ENCODE measurements at places on chromosomes 6 and 20. TPM values are rescaled to one million over a fixed set of nuclear protein-coding genes. Genes with fewer than 3 reads are reported as not detected.

CCM2L gene
- not detected for total RNA-seq

CYB5R4 gene
- total RNA-seq = 19.5 TPM

OR2H2 gene
- total RNA-seq = not detected

CLDN20 gene
- not detected for total RNA-seq

CST5 gene
- not detected for total RNA-seq

DNA sequence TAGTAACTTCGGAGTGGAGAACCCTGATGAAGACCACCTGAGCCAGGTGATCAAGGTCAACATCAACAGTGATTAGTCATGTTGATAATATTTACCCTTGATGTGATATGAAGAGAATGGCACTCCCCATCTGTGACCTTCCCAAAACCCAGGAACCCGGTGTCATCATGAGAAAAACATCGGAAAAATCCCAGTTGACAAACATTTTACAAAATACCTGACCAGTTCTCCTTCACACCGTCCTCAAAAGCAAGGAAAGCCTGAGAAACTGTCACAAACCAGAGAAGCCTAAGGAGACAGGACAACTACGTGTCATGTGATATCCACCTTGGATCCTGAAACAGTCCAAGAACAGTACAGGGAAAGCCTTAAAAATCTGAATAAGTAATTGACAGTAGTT, 197.3 kb downstream of the ZMYND8 start:
- H3K4me1 ChIP-seq = no peaks in the 10 kb centered on the region
- DNase-seq = no peak
- no peak overlapping the region for H3K27ac ChIP-seq
- no peak overlapping the region for H3K4me3 ChIP-seq
- peaks cover 30% of the 10 kb centered on the region for H3K27me3 ChIP-seq
- no peaks in the 10 kb centered on the region for H3K36me3 ChIP-seq

DNA sequence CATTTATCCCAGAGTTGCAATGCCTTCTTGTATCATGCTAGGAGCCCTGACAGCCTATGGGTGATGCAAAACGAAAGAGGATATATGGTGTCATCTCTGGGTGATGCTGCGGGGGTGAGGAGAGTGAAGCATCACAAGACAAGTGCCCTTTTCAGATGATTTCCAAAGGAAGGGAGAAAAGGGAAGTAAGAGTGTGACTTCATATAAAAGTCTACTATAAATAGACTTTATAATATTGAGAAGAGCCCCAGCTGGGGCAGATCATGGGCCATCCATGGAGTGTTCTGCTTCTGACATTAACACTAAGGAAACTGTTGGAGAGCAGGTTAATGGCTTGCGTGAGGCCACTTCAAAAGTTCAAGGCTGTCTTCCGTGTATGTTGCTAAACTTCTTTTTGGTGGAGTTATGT, 4.4 kb downstream of the CD83 start:
- DNase-seq = no peak
- peaks cover 4% of the 10 kb centered on the region for H3K27me3 ChIP-seq
- H3K36me3 ChIP-seq = no peaks in the 10 kb centered on the region

DNA sequence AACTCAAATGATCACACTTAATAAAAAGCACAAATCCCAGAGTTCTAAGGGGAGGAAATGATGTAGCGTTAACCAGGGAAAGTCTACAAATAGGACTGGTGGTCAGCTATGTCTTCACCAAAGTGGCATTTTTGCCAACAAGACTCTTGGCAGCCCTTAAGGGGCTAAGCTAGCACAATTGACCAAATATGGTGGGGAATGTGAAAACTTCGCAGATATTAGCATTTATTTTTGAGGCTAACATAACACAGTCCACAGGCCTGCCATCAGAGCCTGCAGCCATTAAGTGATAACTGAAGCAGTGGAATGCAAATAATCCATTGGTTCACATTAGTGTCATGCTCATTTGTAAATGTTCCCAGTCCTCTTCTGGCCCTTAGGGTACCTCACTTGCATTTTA, 274.6 kb downstream of the FOXC1 start:
- no peak for DNase-seq
- no peaks in the 10 kb centered on the region for H3K4me1 ChIP-seq
- no peak overlapping the region for H3K4me3 ChIP-seq
- H3K27ac ChIP-seq = no peak overlapping the region
- peaks cover 2% of the 10 kb centered on the region for H3K27me3 ChIP-seq

DNA sequence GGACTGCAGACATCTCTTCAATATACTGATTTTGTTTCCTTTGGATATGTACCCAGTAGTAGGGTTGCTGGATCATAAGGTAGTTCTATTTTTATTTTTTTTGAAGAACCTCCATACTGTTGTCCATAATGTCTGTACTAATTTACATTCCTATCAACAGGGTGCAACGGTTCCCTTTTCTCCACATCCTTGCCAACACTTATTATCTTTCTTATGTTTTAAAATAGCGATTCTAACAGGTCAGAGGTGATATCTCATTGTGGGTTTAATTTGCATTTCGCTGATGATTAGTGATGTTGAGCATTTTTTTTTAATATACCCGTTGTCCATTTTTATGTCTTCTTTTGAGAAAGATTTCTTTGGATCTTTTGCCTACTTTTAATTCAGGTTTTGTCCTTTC, 2.0 kb upstream of the TP53RK start:
- H3K27me3 ChIP-seq = peaks cover 2% of the 10 kb centered on the region
- peaks cover 55% of the 10 kb centered on the region for H3K4me1 ChIP-seq
- no peak for DNase-seq
- no peak overlapping the region for H3K27ac ChIP-seq
- H3K4me3 ChIP-seq = no peak overlapping the region

GRCh38 chr6:25746968-25747367, 7.6 kb upstream of the SLC17A4 start:
- no peak overlapping the region for H3K27ac ChIP-seq
- no peaks in the 10 kb centered on the region for H3K36me3 ChIP-seq
- no peak for DNase-seq
- no peaks in the 10 kb centered on the region for H3K4me1 ChIP-seq
- H3K27me3 ChIP-seq = no peaks in the 10 kb centered on the region

- peaks cover 30% of the 10 kb centered on the region for H3K36me3 ChIP-seq
- no peak overlapping the region for H3K27ac ChIP-seq
- no peak overlapping the region for H3K4me3 ChIP-seq
- no peak for DNase-seq
- peaks cover 8% of the 10 kb centered on the region for H3K4me1 ChIP-seq
- H3K27me3 ChIP-seq = peaks cover 2% of the 10 kb centered on the region
These were observed 34.8 kb upstream of the BAG2 start for GRCh38 chr6:57137350-57137749.

DNA sequence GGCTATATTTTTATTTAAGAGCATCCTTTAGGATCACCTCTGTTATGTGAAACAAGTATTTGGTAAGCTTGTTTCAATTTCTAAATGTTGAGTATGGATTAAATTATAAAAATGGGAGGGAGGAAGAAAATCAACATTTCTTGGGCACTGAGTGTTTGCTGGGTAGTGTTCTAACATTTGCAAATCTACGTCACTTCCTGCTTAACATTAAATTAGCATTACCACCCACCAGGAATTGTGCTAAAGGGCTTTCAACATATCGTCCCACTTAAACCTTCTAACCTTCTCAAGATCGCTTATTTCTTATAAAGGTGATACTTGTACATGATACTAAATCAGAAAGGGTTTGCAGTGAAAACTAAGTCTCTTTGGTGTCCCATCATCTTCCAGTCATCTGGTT, 7.9 kb upstream of the TMEM217 start:
- no peak overlapping the region for H3K27ac ChIP-seq
- H3K4me1 ChIP-seq = peaks cover 12% of the 10 kb centered on the region
- no peaks in the 10 kb centered on the region for H3K27me3 ChIP-seq
- no peak overlapping the region for H3K4me3 ChIP-seq
- H3K36me3 ChIP-seq = peaks cover 4% of the 10 kb centered on the region

DNA sequence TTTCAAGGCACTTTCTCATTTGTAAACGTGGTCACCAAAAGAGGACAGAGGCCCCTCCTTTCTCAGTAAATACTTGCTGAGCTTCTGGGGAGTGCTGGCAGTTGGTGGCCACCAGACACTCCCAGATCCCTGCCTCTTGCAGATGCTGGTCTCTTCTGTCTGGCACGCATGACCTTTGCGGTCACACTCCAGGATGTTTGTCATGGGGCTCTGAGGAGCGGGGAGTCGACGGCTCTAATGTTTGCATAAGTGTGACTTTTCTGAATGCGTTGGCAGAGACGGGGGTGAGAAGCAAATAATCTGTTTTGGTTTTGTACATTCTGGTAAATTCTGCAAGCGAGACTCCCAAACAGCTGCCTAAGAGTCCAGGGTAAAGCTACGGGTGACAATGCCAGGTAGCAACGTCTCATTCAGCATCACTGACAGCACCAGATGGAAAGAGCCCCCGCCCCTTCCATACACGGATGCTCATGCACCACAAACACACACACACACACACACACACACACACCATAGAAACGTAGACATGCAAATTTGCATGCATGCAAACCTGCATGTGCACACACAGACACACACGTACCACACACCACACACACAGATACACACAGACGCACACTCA, 101.1 kb downstream of the YTHDF1 start:
- H3K27me3 ChIP-seq = peaks cover 42% of the 10 kb centered on the region

DNA sequence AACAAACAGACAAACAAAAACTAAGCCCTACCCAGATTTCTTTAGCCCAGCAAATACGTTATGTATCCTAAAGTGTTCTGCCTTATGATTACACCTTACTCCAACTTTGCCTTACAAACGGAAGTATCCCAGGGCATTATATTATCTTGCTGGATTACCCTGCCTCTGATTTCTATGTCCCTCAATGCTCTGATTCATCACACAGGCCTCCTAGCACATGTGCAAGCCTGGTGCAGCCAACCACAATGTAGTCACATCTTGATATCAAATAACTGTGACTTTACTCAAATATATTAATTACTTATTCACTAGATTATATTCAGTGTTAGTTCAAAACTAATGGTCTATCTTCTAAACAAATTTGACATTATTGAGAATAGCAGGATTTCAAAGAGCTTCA, 598.6 kb downstream of the TBC1D32 start:
- H3K27ac ChIP-seq = no peak overlapping the region
- no peaks in the 10 kb centered on the region for H3K36me3 ChIP-seq
- DNase-seq = no peak
- H3K4me3 ChIP-seq = no peak overlapping the region
- no peaks in the 10 kb centered on the region for H3K4me1 ChIP-seq

DNA sequence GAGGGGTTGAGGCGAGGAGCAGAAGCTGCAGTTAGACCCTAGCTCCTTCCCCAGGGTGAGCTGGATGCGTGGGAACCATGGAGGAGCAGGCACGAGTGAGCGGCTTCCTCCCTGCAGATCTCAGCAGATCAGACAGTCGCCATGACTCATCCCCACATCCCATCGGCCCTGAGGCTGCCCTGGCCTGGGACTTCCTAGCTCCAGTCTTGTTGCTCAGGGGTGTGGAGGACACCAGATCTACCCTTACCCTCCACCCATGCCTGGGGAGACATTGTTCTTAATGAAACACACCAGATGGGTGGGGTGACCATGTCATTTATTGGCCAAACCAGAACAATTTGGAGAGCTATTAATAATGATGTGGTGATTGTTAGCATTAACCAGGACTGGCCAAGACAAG, 36.3 kb upstream of the TGM2 start:
- DNase-seq = peak; percentile 84
- peaks cover 38% of the 10 kb centered on the region for H3K4me1 ChIP-seq
- H3K36me3 ChIP-seq = peaks cover 4% of the 10 kb centered on the region
- no peaks in the 10 kb centered on the region for H3K27me3 ChIP-seq
- no peak overlapping the region for H3K4me3 ChIP-seq

DNA sequence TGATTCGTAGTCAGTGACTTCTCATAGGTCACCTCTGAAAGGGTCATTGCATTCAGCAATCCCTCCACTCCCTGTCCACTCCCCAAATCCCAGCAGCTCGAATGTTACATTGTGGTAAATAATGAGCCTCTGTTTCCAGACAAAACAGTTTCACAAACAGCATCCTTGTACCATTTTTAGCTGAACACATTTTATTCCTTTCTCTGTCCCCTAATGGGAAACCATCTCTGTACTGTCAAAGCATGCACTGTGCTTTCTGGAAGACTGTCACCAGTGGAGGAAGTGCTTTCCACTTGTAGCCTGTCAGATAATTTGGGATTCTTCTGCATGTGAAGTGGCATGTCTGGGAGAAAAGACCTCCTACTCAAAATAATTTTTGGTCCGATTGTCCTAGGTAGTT, 82.0 kb downstream of the SLC35F1 start:
- H3K27me3 ChIP-seq = no peaks in the 10 kb centered on the region
- no peak overlapping the region for H3K4me3 ChIP-seq
- no peaks in the 10 kb centered on the region for H3K36me3 ChIP-seq
- H3K27ac ChIP-seq = no peak overlapping the region

GRCh38 chr6:32967151-32968091, 973 bp upstream of the BRD2 start:
- peaks cover 31% of the 10 kb centered on the region for H3K4me1 ChIP-seq
- peak; percentile 45 for DNase-seq
- H3K27me3 ChIP-seq = peaks cover 12% of the 10 kb centered on the region
- H3K4me3 ChIP-seq = peak overlapping the region; percentile 93
- peak overlapping the region; percentile 99 for H3K27ac ChIP-seq

GRCh38 chr6:2876210-2877056, 26.7 kb downstream of the SERPINB9 start:
- H3K27ac ChIP-seq = peak overlapping the region; percentile 86
- peak overlapping the region; percentile 85 for H3K4me3 ChIP-seq
- H3K27me3 ChIP-seq = peaks cover 24% of the 10 kb centered on the region
- peak; percentile 71 for DNase-seq
- H3K4me1 ChIP-seq = peaks cover 22% of the 10 kb centered on the region
- 0 out of 2 replicates have a peak, but pooled peaks cover 3% of the 10 kb centered on the region for H3K36me3 ChIP-seq

GRCh38 chr20:4029505-4030467, 14.4 kb upstream of the RNF24 start:
- no peak overlapping the region for H3K27ac ChIP-seq
- H3K27me3 ChIP-seq = no peaks in the 10 kb centered on the region
- DNase-seq = no peak
- peaks cover 25% of the 10 kb centered on the region for H3K4me1 ChIP-seq
- H3K4me3 ChIP-seq = no peak overlapping the region

GRCh38 chr20:8974009-8974708, 94.7 kb upstream of the PLCB4 start:
- H3K27me3 ChIP-seq = no peaks in the 10 kb centered on the region
- no peak overlapping the region for H3K4me3 ChIP-seq
- no peak overlapping the region for H3K27ac ChIP-seq
- H3K4me1 ChIP-seq = peaks cover 13% of the 10 kb centered on the region
- DNase-seq = no peak
- H3K36me3 ChIP-seq = no peaks in the 10 kb centered on the region

GRCh38 chr20:23152308-23152892, 66.3 kb upstream of the CD93 start:
- H3K4me3 ChIP-seq = peak overlapping the region; percentile 54
- H3K27me3 ChIP-seq = peaks cover 1% of the 10 kb centered on the region
- peak overlapping the region; percentile 97 for H3K27ac ChIP-seq
- peaks cover 93% of the 10 kb centered on the region for H3K4me1 ChIP-seq
- H3K36me3 ChIP-seq = no peaks in the 10 kb centered on the region
- DNase-seq = peak; percentile 70

All from HFFc6 (cell line).